ENCODE measurements at places on chromosomes 4 and X. TPM values are rescaled to one million over a fixed set of nuclear protein-coding genes. Genes with fewer than 3 reads are reported as not detected.

DNA sequence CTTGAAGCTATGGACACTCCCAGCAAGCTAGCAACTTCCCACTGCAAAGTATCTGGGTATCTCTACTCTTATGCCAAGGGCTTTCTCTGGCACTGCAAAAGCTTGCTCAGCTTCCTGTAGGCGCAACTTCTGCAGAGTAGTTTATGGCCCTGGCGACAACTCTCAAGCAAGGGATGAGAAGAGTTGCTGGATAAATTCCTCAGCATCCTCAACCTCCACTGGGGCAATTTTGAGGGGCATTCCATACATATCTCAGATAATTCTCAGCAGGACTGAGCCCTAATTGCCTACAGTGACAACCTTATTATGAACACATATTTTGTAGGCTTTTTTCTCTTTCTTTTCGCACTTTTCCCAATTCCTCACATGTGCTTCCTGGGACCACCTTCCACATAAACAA is 31.2 kb upstream of the TAB3 start:
- no peak for DNase-seq

- DNase-seq: peak; percentile 44
Observed at GRCh38 chr4:43234626-43235415, 342.3 kb downstream of the GRXCR1 start.

- no peak for DNase-seq
Observed at GRCh38 chr4:5963611-5964010, 54.6 kb downstream of the C4orf50 start.

The NHSL2 gene
- total RNA-seq: 0.83 TPM

The CXXC4 gene
- total RNA-seq: under 0.01 TPM

Measured in IMR-90 (cell line).